ENCODE measurements at places on chromosomes 5 and 9. TPM values are rescaled to one million over a fixed set of nuclear protein-coding genes. Genes with fewer than 3 reads are reported as not detected.

The PNPLA7 gene
- 21.4 TPM for total RNA-seq

The FCN2 gene
- not detected for total RNA-seq

The USP20 gene
- 16.9 TPM for total RNA-seq

The LCN6 gene
- not detected for total RNA-seq

The TXNDC8 gene
- total RNA-seq: not detected

The PCDHB3 gene
- total RNA-seq: 3.7 TPM

The TPM2 gene
- 1,228 TPM for total RNA-seq

The LECT2 gene
- not detected for total RNA-seq

The F2RL1 gene
- 15.8 TPM for total RNA-seq

The SOWAHA gene
- total RNA-seq: 6.8 TPM

Measured in stomach (tissue), 19 donors.